ENCODE measurements at places on chromosomes 2 and 18.

DNA sequence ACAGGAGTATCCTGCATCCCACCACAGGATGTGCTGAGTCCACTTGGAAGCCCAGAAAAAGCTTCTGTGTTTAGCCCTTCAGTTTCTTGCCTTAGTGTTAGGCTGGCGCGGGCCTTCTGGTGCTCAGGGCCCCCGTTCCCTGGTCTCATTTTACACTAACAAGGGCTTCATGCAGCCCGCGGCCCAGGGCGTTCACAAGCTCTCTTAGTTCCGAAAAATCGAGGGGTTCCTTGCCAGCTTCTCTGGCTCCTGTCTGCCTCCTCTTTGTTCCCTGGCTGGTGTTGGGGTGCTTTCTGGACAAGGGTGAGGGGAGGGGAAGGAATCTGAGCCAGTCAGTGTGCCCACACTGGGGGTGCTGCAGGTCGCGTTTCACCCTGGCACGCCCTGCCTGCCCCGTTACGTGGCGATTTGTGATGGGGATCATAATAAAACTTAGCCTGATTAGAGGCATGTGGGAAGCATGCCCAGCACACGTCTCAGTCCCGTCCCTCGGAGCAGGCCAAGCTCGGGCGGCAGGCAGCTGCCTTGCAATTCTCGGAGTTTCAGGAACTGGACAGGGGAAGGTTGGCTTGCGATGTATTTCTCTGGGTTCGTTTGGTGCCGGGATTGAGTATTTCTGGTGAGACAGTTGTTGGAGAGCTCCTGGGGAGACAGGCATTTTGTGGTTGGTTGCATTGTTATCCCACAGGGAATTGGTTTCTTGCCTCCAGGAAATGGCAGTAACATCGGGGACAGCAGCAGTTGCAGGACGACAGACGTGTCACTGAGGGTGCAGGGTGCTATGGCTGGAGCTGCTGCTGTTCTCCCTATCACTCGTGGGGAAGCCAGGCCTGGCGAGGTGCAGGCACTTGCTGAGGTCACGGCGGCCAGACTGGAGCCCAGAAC is 22.9 kb downstream of the SH3BP4 start:
- DNase-seq: no peak

DNA sequence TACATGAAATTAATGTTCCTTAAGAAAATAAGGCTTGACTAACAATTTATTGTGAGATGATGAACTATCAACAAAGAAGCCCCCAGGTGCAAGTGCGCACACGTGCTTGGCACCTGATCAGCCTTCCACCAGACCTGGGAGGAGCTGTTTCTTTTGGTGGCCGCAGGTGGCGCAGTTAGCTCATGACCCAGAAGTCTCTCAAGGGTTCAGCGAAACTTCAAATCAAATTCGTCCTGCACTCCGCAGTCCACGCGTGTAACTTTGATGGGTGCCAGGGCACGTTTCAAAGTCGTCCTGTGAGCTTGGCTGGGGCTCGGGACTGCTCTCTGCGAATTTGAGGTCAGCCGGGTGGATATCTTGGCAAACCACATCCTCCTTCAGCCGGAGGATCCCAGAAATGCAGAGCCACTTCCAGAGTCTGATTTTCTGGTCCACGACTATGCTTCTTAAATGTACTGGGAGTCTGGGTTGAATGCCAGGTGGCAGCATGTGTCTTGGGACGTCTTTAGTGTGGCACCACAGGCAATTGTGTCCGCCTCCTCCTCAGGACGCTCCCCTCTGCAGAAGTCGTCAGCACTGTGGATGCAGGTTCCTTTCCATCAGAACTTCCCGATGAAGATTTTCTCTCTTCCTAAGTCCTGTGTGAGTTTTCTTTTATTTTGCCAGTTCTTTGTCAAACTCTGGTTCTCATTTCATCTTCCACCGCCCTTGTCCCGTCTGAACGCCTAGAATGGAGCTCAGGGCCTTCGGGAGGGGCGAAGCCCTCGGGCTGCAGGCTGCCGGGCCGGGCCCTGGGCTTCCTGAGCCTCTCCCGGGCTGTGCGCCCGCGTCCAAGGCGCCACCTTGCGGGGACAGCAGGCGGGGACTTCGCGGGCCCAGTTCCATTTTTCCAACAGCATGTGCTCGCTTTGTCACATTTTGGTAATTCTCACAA is 61.3 kb upstream of the RAPGEF4 start:
- no peak for DNase-seq

DNA sequence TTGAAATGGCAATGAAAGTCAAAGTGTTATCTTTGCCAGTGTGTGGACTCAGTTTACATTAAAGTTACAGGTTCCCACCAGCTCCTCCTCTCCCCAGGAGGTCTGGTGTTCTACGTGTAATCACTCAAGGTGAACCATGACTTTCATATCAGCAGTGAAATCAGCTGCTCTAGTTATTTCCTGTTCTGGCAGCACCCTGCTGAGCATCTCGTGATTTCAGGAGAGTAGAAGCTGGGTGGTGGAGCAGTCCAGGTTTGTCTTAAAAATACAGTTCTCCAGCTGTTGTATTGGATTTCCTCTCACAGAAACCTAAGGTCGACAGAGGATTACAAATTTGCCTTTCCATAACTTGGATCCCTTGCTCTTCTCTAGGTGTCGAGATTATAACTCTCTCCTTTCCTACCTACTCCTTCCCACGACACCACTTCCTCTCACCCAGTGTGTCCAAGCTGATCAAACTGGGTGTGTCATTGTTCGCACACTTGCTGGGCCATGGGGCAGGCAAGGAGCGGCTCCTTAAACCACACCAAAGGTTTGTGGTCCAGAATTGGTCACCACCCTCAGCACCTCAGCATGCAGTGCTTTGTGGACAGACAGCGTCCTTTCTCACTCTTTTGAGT is 13.0 kb upstream of the ARHGAP25 start:
- no peak for DNase-seq

DNA sequence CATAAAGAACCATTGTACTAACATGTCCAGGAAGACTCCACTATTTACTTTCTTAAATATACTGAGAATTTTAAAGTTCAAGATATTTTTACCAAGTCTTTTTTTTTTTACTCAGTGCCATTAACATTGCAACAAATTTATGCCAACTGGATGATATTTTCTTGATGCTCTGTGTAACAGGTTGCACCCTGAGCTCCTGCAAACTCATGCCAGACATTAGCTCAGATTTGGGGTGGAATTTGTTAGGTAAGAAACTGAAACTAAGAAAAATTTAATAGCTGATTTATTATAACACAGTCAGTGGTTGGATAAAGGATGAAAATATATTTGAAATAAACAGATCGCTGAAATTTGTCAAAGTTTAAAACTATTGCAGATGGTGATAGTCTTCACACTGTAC is 228.6 kb upstream of the SPHKAP start:
- DNase-seq: no peak

GRCh38 chr2:186687807-186688211 is 6.1 kb upstream of the FAM171B start:
- no peak for DNase-seq

DNA sequence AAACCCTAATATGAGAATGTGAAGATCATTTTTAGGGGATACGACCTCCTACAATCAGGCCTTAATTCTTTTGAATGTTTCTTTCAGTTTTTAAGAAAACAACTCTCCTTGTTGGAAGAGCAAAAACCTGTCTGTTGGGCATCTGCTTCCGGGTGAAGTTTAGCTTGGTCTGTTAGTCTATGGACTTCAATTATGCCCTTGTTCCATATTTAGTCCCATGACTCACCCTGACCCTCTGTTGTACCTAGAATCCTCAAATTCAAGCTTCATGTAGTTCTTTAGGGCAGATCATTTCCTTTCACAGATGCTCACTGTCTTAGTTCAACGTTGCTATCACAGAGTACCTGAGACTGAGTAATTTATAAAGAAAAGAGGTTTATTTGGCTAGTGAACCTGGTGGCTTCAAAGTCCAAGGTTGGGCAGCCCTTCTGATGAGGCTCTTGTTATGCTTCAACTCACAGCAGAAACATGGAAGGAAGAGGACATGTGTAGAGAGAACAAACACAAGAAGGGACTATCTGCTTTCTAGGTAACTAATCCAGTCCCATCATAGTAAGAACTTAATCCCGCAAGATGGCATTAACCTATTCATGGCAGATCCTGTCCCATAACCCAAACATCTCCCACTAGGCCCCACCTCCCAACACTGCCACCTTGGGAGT is 82.5 kb upstream of the SERPINE2 start:
- DNase-seq: no peak

GRCh38 chr2:33728106-33728505 is 129.0 kb upstream of the FAM98A start:
- no peak for DNase-seq

- no peak for DNase-seq
These were observed 244.8 kb upstream of the SLC14A2 start for GRCh38 chr18:45370255-45371010.

GRCh38 chr2:36468463-36469105 is 113.0 kb downstream of the CRIM1 start:
- DNase-seq: no peak

- no peak for DNase-seq
These were observed at the start of gene DNMT3A for GRCh38 chr2:25341753-25342371. TSS of gene DNMT3A (minus strand) at chr2:25341925. CDS start at chr2:25313984, 27,941 bp downstream.

- DNase-seq: peak; percentile 57
These were observed 15.7 kb downstream of the COL5A2 start for GRCh38 chr2:189163889-189164288.

DNA sequence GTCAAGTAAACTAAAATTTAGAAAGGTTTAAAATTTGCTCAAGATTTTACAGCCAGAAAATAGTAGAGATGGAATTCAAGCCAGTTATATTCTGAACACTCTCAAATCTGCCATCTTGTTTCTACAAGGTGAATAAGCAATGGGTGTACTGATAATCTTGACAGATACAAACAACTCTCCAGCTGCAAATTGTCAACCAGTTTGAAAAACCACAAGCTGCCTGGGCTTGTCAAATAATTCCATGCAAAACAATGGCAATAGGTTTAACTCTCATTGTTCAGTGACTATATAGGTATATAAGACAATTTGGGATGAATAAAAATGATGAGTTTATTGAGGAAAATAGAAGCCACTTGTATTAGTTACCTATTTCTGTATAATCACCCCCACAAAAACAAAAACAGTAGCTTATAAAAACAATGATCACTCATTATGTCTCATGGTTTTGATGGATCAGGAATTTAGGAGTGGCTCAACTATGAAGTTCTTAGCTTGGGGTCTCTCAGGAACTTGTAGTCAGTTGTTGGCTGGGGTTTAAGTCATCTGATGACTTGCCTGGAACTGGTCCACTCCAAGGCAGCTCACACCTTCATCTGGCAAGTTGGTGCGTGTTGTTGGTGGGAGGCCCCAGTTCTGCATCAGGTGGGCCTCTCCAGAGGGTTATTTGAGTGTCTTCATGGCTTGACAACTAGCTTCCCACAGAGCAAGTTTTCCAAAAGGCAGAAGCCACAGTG is 12.6 kb upstream of the EVA1A start:
- no peak for DNase-seq

DNA sequence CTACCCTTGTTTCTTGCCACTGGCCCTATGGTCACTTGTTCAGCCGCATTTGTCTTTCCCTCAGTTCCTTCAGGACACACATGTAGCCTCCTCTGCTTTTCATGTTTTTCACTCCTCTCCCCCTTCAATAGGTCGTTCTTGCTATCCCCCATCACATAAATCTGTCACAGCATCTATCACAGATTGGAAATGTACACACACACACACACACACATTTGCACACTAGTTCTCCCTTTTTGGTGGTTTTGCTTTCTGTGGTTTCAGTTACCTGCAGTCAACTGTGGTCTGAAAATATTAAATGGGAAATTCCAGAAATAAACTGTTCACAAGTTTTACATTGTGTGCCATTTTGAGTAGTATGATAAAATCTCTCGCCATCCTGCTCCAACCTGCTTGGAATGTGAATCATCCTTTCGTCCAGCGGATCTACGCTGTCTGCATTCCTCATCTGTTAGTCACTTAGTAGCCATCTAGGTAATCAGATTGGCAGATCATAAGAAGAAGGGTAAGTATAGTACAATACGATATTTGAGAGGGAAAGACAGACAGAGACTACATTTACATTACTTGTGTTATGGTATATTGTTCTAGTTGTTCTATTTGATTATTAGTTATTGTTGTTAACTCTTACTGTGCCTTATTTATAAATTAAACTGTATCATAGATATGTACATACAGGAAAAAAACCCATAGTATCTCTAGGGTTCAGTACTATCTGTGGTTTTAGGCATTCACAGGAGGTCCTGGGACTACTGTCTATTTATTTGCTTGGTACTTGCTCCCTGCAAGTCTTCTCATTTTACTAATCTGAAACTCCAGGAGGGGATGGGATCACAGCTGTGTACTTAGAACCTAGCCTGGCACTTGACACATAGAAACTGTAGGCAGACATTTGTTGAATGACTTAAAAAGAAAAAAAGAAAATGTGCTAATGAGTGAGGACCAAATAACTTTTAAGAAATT is 86.1 kb upstream of the PNPT1 start:
- DNase-seq: peak; percentile 92

GRCh38 chr18:58396144-58396543 is 232.7 kb downstream of the ALPK2 start:
- no peak for DNase-seq

DNA sequence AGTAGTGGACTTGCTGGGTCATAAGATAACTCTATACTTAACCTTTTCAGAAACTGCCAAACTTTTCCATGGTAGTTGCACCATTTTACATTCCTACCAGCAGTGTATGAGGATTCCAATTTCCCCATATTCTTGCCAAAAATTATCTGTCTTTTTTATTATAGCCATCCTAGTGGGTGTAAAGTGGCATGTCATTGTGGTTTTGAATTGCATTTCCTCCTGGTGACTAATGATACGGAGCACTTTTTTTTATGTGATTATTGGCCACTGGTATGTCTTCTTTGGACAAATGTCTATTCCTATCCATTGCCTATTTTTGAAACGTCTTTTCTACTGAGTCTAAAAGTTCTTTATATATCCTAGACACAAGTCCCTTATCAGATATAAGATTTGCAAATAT is 44.3 kb downstream of the CACNB4 start:
- DNase-seq: peak; percentile 73

GRCh38 chr2:158142165-158142564 is 40.5 kb downstream of the UPP2 start:
- no peak for DNase-seq

DNA sequence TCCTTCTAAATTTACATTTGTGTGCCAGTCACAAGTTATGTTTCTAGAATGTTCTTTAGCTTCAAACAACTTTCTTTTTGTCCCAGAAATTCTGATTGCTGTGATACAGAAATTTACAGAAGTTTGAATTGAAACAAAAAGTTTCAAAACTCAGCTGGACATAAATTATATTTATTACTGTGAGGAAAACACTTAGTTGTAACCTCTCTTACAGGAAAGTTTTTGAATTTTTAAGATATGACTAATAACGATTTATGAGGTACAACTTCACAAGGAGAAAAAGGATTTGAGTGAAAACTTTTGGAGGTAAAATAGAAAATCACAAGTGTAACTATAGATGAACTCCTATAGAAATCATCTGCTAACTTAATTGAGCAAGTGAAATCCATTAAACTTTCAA is 205.3 kb downstream of the TMEM247 start:
- no peak for DNase-seq

Data from HS-27A (cell line).